ENCODE measurements at places on chromosomes 2 and 18. TPM values are rescaled to one million over a fixed set of nuclear protein-coding genes. Genes with fewer than 3 reads are reported as not detected.

DNA sequence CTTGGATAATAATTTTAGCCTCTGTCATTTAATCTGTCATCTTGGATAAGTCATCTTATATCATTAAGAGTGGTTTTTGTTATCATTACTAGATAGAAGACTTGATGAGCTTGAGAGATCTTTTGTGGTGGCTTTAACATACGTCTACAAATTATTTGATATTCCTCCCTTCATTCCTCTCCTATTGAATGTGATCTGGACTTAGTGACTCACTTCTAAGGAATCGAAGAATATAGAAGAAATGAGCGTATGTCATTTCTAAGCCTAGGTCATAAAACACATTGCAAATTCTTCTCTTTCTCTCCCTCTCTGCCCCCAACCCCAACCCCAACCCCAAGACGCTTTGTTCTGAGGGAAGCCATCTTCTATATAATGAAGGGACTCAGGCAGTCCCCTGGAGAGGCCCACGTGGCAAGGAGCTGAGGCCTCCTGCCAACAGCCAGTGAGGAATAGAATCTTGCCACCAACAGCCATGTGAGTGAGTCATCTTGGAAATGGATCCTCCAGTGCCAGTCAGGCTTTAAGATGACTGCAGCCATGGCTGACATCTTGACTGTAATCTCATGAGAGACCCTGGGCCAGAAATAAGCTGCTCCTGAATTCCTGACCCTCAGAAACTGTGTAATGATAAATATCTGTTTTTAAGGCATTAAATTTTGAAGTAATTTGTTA is 221.6 kb upstream of the SP5 start:
- DNase-seq = no peak
- H3K27ac ChIP-seq = no peak overlapping the region
- H3K36me3 ChIP-seq = no peaks in the 10 kb centered on the region
- H3K4me3 ChIP-seq = no peak overlapping the region
- no peaks in the 10 kb centered on the region for H3K27me3 ChIP-seq
- peaks cover 6% of the 10 kb centered on the region for H3K4me1 ChIP-seq

GRCh38 chr2:236875906-236876505 is 209.7 kb upstream of the COPS8 start:
- H3K4me1 ChIP-seq = peaks cover 6% of the 10 kb centered on the region
- H3K27me3 ChIP-seq = no peaks in the 10 kb centered on the region
- no peak overlapping the region for H3K27ac ChIP-seq
- H3K4me3 ChIP-seq = no peak overlapping the region
- no peak for DNase-seq

DNA sequence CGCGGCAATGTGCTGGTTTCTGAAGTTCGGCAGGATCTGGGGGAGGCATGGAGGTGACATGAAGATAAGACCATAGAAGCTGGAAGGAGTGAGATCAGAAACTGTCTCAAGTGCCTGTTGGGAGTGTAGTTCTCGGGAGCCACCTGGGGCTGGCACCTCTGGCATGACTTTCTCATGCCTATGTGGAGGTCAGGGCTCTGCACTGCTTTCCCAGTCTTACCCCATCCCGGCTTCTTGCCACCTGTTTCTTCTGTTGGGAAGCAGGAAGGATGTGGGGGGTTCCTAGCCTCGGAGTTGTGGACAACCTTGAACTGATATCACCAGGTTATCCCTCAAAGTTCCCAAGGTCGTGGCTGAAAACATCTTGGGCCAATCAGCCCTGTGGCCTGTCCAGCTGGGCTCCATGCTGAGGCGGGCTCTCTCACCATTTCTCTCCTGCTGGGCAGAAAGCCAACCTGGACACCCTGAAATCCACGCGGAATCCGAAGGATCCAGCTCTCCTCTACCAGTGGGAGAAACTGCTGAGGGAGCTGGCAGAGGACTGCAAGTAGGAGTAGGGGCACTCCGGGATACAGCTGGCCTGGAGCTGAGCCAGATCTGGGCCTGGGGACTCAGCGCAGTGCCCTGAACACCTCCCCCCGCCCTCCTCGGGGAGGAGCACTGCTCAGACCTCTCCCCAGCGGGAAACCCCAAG is 42.5 kb downstream of the FER1L5 start:
- DNase-seq = no peak
- H3K27me3 ChIP-seq = no peaks in the 10 kb centered on the region
- H3K4me1 ChIP-seq = peaks cover 41% of the 10 kb centered on the region
- no peak overlapping the region for H3K4me3 ChIP-seq
- no peak overlapping the region for H3K27ac ChIP-seq

GRCh38 chr18:7456376-7456775 is 110.7 kb upstream of the PTPRM start:
- DNase-seq = no peak
- H3K27ac ChIP-seq = no peak overlapping the region
- peaks cover 6% of the 10 kb centered on the region for H3K4me1 ChIP-seq
- H3K27me3 ChIP-seq = no peaks in the 10 kb centered on the region
- no peak overlapping the region for H3K4me3 ChIP-seq
- no peaks in the 10 kb centered on the region for H3K36me3 ChIP-seq

- no peak overlapping the region for H3K27ac ChIP-seq
- H3K4me3 ChIP-seq = no peak overlapping the region
- no peaks in the 10 kb centered on the region for H3K27me3 ChIP-seq
- H3K36me3 ChIP-seq = no peaks in the 10 kb centered on the region
These were observed 9.4 kb downstream of the SCYGR4 start for GRCh38 chr2:227626580-227627151.

DNA sequence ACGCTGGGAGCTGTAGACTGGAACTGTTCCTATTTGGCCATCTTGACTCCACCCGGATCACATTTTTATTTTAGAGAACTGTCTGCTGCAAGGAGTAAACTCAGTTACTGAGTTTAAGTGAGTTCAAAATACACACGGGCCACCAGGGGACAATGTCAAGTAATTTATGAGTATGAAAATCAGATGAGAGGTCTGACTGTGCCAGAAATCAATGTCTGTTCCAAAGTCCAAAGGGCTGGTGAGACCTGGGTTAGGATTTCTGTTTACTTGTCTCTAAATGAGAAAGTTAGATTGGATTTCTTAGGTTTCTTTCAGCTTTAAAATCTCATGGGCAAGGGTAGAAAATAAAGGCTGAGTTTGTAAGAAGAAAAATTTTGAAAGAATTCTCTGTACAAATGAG is 465.8 kb upstream of the MEIS1 start:
- no peaks in the 10 kb centered on the region for H3K4me1 ChIP-seq
- no peak overlapping the region for H3K4me3 ChIP-seq
- no peak overlapping the region for H3K27ac ChIP-seq

DNA sequence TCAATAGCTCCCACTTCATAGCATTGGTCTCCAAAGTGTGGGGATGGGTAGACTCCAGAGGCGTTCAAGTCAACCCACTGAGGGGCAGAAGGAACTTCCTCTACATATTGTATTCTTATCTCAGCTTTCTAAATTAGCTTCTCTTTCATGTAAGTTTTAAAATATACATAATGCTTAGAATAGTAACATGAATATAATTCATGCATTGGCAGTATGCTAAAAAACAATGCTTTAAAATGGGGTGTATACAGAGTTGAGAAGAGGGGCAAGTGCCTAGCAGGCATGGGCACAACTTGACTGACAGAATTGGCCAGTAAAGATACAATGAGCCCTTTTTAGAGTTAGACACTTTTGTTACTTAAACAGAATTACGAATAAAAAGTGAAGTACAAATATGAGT is 212.2 kb downstream of the ZRANB3 start:
- H3K4me3 ChIP-seq = no peak overlapping the region
- H3K36me3 ChIP-seq = no peaks in the 10 kb centered on the region
- H3K4me1 ChIP-seq = no peaks in the 10 kb centered on the region

- H3K4me1 ChIP-seq = peaks cover 8% of the 10 kb centered on the region
- no peak for DNase-seq
- H3K27ac ChIP-seq = peak overlapping the region; percentile 23
- no peak overlapping the region for H3K4me3 ChIP-seq
- H3K36me3 ChIP-seq = no peaks in the 10 kb centered on the region
These were observed 75.5 kb upstream of the ZNF532 start for GRCh38 chr18:58788971-58789875.

GRCh38 chr2:1235806-1236205 is 177.5 kb upstream of the TPO start:
- no peaks in the 10 kb centered on the region for H3K36me3 ChIP-seq
- no peaks in the 10 kb centered on the region for H3K4me1 ChIP-seq
- H3K27ac ChIP-seq = no peak overlapping the region

GRCh38 chr2:15642011-15642814 is 50.5 kb downstream of the DDX1 start:
- no peak for DNase-seq
- H3K27ac ChIP-seq = no peak overlapping the region
- no peak overlapping the region for H3K4me3 ChIP-seq
- no peaks in the 10 kb centered on the region for H3K27me3 ChIP-seq
- H3K36me3 ChIP-seq = no peaks in the 10 kb centered on the region
- peaks cover 2% of the 10 kb centered on the region for H3K4me1 ChIP-seq

GRCh38 chr2:239563561-239563960 is 162.7 kb upstream of the HDAC4 start:
- peaks cover 13% of the 10 kb centered on the region for H3K27me3 ChIP-seq
- no peaks in the 10 kb centered on the region for H3K36me3 ChIP-seq
- H3K4me1 ChIP-seq = no peaks in the 10 kb centered on the region
- DNase-seq = no peak

- no peak for DNase-seq
- H3K36me3 ChIP-seq = no peaks in the 10 kb centered on the region
- no peak overlapping the region for H3K4me3 ChIP-seq
- no peaks in the 10 kb centered on the region for H3K4me1 ChIP-seq
- peaks cover 2% of the 10 kb centered on the region for H3K27me3 ChIP-seq
These were observed 112.8 kb downstream of the CDC42EP3 start for GRCh38 chr2:37558623-37559022.

DNA sequence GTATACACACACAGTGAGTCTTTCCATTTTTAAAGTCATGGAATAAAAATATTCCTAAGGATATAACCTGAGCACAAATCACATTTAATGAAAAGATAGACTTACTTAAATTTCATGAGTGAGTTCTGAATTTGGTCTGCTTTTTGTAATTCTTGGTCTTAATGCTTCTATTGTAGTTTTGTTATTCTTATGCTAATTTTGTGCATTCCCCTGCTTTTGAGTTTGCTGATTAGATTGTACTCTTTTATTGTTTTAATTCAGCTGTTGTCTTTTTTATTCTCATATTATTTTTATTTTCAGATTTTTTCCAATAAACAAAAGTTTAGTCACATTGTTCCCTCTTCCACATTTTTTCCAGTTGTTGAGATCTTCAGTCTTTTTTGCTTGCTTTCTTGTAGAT is 202.4 kb downstream of the ZNF407 start:
- no peak for DNase-seq
- no peak overlapping the region for H3K27ac ChIP-seq
- H3K4me1 ChIP-seq = no peaks in the 10 kb centered on the region
- no peaks in the 10 kb centered on the region for H3K27me3 ChIP-seq

DNA sequence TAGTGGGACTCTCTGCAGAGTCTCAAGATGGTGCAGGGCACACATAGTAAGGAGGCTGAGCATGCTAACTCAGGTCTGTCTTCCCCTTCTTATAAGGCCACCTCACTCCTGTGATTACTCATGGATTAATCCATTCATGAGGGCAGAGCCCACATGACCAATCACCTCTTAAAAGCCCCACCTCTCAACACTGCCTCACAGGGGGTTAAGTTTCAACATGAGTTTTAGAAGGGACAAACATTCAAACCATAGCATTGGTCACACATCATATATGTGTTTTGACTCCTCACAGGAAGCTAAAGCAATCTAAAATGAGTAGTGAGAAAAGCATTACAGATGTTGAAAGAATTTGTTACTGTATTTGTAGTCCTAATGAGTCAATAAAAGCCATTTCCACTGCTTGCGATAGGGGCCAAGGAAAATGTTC is 57.5 kb downstream of the DTNA start:
- H3K27ac ChIP-seq = no peak overlapping the region
- no peaks in the 10 kb centered on the region for H3K36me3 ChIP-seq
- no peak overlapping the region for H3K4me3 ChIP-seq
- no peak for DNase-seq

GRCh38 chr2:162177301-162177700 is 25.3 kb upstream of the GCG start:
- H3K36me3 ChIP-seq = no peaks in the 10 kb centered on the region
- H3K27ac ChIP-seq = no peak overlapping the region
- H3K27me3 ChIP-seq = no peaks in the 10 kb centered on the region

GRCh38 chr18:47251289-47252120 is at the start of gene SKOR2:
Gene SKOR2, minus strand, starts transcription at chr18:47251660. Its CDS starts 2,477 bp downstream, at chr18:47249183.
- H3K27me3 ChIP-seq = peaks cover 87% of the 10 kb centered on the region
- DNase-seq = no peak
- H3K4me3 ChIP-seq = no peak within 1 kb of the TSS
- H3K4me1 ChIP-seq = no peaks in the 10 kb centered on the region
- H3K27ac ChIP-seq = no peak within 1 kb of the TSS

GRCh38 chr2:3585261-3586109 is 9.4 kb upstream of the COLEC11 start:
- H3K4me1 ChIP-seq = no peaks in the 10 kb centered on the region
- H3K27me3 ChIP-seq = no peaks in the 10 kb centered on the region
- peaks cover 30% of the 10 kb centered on the region for H3K36me3 ChIP-seq
- H3K27ac ChIP-seq = peak overlapping the region; percentile 43
- peak; percentile 33 for DNase-seq
- no peak overlapping the region for H3K4me3 ChIP-seq

GRCh38 chr18:24214144-24214543 is 75.3 kb downstream of the CABYR start:
- peaks cover 2% of the 10 kb centered on the region for H3K4me1 ChIP-seq
- peak; percentile 15 for DNase-seq
- H3K27ac ChIP-seq = no peak overlapping the region
- H3K27me3 ChIP-seq = no peaks in the 10 kb centered on the region

- H3K27ac ChIP-seq = no peak overlapping the region
- no peaks in the 10 kb centered on the region for H3K36me3 ChIP-seq
- H3K4me3 ChIP-seq = no peak overlapping the region
- no peaks in the 10 kb centered on the region for H3K4me1 ChIP-seq
- DNase-seq = no peak
- H3K27me3 ChIP-seq = no peaks in the 10 kb centered on the region
These were observed 47.1 kb upstream of the UBE2E3 start for GRCh38 chr2:180933332-180933731.

GRCh38 chr2:81495556-81495955 is 1191.0 kb upstream of the LRRTM1 start:
- no peak overlapping the region for H3K27ac ChIP-seq
- no peaks in the 10 kb centered on the region for H3K27me3 ChIP-seq
- no peak for DNase-seq
- no peaks in the 10 kb centered on the region for H3K36me3 ChIP-seq

GRCh38 chr2:172021074-172021931 is 21.6 kb downstream of the METAP1D start:
- H3K27ac ChIP-seq = no peak overlapping the region
- peaks cover 3% of the 10 kb centered on the region for H3K4me1 ChIP-seq
- no peak for DNase-seq
- H3K36me3 ChIP-seq = no peaks in the 10 kb centered on the region

Gene C2orf78
- polyA plus RNA-seq = not detected

Gene GBX2
- not detected for polyA plus RNA-seq

Gene TSPYL6
- 0.06 TPM for polyA plus RNA-seq

Gene SLC14A1
- polyA plus RNA-seq = 1.3 TPM

Gene DCDC2C
- 0.33 TPM for polyA plus RNA-seq

Gene TMEM182
- 6.3 TPM for polyA plus RNA-seq

Gene HOXD1
- polyA plus RNA-seq = 2.6 TPM

Gene TNS1
- 26.8 TPM for polyA plus RNA-seq

Gene TPO
- 0.30 TPM for polyA plus RNA-seq

Gene GPR45
- 0.09 TPM for polyA plus RNA-seq

Gene NEU4
- polyA plus RNA-seq = 0.67 TPM

Gene SLC11A1
- polyA plus RNA-seq = 0.84 TPM

Gene CDH19
- 8.3 TPM for polyA plus RNA-seq

Gene ITPRID2
- polyA plus RNA-seq = 111 TPM

Gene LIMS3
- 2.2 TPM for polyA plus RNA-seq

All from large intestine (tissue), 12 donors.